ENCODE measurements at places on chromosomes 13 and 19.

- no peak for DNase-seq
Observed at GRCh38 chr19:47509973-47510372, 4.9 kb downstream of the NAPA start.

DNA sequence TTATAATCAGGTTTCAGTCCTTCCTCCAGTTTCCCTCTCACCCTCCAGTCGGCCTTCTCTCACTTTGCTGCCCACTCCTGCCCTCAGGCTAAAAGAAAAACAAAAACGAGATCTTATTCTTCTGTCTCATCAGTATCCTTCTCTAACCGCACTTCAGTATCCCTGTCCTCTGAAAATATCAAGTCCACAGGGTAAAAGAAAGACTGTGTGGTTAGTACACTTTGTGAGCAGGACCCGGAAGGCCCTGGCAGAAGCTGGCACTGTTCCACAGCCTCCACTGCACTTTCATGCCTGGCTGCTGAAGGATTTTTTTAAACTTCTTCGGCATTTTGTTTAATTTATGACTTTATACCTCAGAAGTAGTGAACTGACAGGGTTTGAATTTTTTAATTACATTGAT is 51.8 kb downstream of the TM9SF2 start:
- DNase-seq, result no peak

DNA sequence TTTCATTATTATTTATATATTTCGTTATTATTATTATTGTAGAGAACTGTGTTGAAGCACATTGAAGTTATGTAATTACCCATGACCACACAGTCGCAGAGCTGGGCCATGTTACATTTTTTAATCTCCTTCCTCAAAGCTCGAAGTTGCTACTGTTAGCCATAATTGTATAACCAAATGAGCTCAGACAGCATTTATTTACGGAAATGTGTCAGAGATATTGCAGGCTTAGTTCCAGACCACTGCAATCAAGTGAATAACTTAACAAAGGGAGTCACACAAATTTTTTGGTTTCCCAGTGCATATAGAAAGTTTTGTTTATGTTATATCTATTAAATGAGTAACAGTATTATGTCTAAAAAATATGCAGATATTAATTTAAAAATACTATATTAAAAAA is 147.1 kb upstream of the SLITRK1 start:
- DNase-seq, result no peak

DNA sequence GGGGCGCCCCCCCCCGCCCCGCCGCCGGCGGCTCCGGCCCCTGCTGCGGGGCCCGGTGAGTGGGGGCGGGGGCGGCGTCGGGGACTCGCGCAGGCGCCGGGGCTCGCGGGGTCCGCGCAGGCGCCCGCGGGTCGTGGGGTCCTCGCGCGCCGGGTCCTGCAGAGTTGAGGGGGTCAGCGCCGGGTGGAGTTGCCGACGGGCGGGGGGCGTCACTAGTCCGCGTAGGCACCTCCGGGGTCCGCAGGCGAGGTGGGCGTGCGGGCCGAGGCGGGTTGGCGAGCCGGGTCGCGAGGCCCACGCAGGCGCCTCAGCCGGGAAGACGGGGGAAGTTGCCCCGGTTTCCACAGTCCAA is 365 bp downstream of the PPP6R1 start:
- peak; percentile 50 for DNase-seq

GRCh38 chr19:6084821-6085220 is 25.5 kb downstream of the RFX2 start:
- no peak for DNase-seq

DNA sequence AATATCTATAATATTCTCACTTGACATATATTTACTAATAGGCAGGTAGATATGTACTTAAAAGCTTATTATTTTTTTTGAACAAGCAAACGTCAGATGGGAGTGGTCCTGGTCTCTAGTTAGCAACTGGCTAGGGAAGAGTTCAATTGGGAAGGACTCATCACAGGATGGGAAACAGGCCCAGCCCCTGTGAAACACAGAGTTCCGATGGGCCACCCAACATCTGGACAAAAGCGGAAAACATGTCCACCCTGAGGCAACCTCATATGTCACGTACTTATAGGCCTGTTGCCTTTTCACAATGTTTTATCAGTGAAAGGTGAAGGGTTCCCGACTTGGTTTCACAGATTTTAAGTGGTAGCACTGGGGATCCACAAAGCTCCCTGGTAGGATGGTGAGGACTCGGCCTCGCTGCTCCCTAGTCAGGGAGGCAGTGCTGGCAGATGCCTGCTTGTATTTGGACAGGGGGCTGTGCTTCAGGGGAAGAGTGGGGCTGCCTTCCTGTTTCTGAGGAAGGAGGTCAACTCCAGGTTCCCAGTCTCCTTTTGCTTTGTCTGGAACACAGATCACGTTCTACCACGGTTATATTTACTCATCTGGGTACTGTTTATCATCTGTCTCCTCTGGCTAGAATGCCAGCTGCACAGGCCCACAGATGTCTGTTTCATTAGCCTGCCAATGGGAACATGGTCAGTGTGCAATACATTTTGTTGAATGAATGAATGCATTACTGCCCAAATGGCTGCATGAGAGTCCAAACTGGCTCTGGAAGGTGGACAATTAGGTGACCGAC is 49.4 kb upstream of the SLC15A1 start:
- no peak for DNase-seq

GRCh38 chr13:59837101-59837500 is 326.6 kb downstream of the DIAPH3 start:
- no peak for DNase-seq

- no peak for DNase-seq
Observed at GRCh38 chr19:6465006-6465405, 935 bp downstream of the CRB3 start.

GRCh38 chr13:99990126-99990977 is 8.8 kb downstream of the ZIC2 start:
- no peak for DNase-seq

GRCh38 chr13:63948045-63948444 is 2532.4 kb upstream of the PCDH20 start:
- DNase-seq, result no peak

GRCh38 chr13:24505256-24505655 is 7.3 kb downstream of the PARP4 start:
- no peak for DNase-seq

- DNase-seq, result no peak
Observed at GRCh38 chr19:38006361-38007045, 99.5 kb downstream of the SIPA1L3 start.

DNA sequence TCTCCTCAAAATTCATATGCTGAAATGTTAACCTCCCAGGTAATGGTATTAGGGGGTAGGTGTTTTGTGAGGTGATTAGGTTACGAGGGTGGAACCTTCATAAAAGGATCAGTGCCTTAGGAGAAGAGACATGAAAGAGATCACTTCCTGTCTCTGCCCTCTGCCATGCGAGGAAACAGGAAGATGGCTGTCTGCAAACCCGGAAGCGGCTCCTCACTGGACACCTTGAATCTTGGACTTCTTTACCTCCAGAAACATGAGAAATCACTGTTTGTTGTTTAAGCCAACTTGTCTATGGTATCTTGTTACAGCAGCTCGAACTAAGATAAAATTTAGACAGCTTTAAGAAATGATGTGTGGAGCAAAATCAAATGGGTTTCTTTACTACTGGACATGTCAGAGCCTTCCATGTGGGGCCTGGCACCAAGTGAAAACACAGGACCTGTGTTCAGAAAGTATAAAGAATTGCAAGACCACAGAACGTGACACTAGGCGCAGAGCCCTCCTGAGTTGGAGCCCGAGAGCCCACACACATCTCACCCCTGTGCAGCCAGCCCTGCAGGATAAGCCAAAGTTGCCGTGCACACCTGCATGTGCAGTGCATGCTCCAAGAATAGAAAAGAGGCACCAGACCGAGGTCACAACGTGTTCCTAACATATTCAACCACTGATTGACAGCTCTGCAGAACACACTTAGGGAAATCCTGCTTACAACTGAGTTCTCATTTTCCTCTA is 112.5 kb upstream of the UQCRFS1 start:
- no peak for DNase-seq

- no peak for DNase-seq
Observed at GRCh38 chr13:43305416-43305815, 282.0 kb downstream of the DNAJC15 start.

DNA sequence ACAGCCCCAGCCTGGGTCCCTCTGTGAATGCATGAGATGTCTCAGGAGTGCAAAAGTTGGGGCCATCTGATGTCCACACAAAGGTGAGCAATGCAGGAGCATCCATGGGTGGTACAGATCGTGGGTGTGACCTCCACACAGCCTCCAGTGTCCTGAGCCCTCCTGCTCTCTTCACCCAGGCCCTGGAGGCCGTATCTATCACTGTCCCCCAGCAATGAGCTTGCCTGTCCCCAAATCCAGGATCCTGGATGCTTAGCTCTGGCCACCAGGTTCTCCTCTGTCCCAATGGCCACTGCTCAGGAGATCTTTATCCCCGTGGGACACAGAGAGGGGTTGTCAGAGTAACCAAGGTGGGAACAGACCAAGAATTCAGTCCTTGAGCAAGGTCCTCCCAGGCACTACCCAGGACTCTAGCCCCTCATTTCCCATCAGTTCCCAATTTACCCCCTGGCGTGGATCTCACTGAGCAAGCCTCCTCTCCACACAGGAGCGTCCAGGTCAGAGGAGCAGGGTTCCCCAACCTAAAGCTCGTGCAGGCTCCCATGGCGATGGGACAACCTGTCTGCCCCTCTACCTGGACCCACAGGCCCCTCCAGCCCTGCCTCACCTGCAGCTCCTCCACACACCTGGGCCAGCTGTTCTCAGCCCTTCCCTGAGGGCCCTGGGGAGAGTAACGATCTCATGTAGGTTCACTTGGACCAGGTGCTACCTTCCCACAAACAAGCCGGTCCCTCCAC is 11.3 kb downstream of the CEACAM21 start:
- DNase-seq, result no peak

- no peak for DNase-seq
Observed at GRCh38 chr13:62847520-62847919, 1431.9 kb upstream of the PCDH20 start.
